ENCODE measurements at places on chromosomes 2 and 18.
A peak's percentile ranks its signal among the peaks of the same experiment; 100 is the strongest.

- DNase-seq = no peak
These were observed 557.1 kb upstream of the MEX3C start for GRCh38 chr18:51754566-51754965.

DNA sequence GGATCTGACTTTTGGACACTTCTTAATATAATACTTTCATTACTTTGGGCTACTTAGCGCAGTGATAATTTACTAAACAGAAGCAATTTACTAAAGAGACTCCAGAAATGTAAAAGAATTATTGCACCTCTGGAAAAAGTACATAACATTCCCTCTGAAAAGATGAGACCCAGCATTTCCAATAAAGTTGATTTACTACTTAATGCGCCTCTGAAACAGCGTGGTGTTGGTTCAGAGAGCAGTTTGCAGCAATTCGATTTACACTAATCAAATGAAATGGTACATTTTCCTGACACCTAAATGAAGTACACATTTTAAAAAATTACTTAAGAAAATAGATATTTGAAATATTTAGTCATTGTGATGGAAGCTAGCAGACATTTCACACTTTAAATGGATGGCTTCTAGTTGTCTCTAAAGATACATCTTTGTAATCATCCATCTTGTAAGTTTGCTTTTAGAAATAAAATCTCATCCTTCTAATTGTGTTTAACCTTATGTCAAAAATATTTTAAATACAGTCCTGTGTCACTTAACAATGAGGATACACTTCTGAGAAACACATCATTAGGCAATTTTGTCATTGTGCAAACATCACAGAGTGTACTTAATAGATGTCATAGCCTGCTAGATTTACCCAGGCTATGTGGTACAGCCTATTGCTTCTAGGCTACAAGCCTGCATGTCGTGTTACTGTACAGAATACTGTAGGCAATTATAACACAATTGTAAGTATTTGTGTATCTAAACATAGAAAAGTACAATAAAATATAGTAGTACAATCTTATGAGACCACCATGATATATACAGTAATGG lies 284.6 kb upstream of the UBE2E3 start:
- no peak for DNase-seq

DNA sequence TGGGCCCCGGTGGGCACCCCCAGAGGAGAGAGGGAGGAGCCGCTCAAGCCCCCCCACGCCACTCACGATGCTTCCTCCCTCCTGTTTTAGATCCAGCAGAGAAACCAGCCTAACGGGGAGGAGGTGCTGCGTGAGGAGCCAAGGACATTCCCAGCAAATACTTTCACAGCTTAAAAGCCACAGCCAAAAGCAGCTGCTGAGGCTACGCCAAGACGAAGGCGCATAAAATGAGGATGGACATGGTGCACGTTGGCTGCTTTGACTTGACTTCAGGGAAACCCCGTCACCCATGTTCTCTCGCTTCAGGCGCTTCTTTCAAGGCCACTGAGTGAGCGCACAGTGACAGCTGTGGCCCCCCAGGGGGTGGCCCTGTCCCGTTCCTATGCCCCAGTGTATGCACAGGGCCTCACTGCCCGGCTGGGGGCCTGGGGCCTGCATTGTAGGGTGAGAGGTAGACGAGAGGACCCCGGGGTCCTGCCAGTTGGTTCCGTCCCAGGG lies 72.1 kb upstream of the PXDN start:
- DNase-seq = peak; percentile 6

- DNase-seq = no peak
These were observed 151.1 kb upstream of the MSH6 start for GRCh38 chr2:47631792-47632398.

- no peak for DNase-seq
These were observed 141.0 kb downstream of the UXS1 start for GRCh38 chr2:106053116-106053515.

- no peak for DNase-seq
These were observed 412.7 kb downstream of the CNTNAP5 start for GRCh38 chr2:124437811-124438210.

DNA sequence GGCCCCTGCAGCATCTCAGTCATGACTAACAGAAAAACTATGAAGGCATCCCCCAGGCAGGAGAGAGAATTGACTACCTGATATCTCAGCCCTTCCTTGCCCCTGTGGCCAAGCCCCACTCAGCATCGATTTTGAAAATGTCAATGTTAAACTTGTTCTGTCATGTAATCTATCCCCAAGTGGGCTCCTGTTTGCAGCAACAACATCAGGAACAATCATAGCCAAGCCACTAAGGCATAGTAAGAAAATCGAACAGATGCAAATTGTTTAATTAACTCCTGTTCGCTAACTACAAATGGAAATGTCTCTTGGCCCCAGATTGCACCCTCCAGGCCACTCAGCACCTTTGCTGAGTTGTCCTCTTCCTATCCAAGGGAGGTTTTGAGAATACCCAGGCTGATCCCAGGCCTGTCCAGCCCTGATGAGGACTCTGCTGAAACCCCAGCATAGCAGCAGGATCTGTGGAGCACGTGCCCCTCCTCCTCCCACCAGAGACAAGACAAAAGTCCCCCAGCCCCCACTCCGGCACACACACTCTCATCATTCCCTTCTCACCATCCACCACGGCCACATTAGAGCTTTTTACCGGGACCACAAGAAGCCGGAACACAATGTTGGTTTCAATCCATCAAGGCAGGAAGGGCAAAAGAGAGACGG lies 150.1 kb downstream of the TNS1 start:
- no peak for DNase-seq

DNA sequence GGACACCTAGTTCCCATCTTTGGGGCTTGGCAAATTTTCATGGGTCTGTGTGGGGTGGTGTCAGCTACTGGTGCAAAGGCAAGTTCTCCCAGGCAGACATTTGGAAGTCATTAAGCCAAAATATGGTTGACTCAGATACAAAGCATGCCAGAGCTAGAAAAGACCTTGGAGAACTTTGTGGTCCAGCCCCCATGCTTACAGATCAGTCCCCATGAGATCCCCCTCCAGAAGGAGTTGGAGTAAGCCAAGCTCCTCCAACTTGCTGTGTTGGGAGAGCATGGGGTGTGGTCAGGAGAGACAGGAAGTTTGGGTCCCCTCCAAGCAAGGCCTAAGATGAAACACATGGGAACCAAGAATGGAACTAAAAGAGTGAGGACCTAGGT lies 224.5 kb downstream of the CYP26B1 start:
- no peak for DNase-seq

- no peak for DNase-seq
These were observed 1.3 kb downstream of the EIF4E2 start for GRCh38 chr2:232551776-232552175.

GRCh38 chr18:43774497-43774896 lies 497.2 kb upstream of the SYT4 start:
- no peak for DNase-seq

- DNase-seq = no peak
These were observed 214.7 kb downstream of the SEPTIN10 start for GRCh38 chr2:109399066-109399465.

GRCh38 chr18:22387787-22388186 lies 29.9 kb downstream of the CTAGE1 start:
- no peak for DNase-seq

DNA sequence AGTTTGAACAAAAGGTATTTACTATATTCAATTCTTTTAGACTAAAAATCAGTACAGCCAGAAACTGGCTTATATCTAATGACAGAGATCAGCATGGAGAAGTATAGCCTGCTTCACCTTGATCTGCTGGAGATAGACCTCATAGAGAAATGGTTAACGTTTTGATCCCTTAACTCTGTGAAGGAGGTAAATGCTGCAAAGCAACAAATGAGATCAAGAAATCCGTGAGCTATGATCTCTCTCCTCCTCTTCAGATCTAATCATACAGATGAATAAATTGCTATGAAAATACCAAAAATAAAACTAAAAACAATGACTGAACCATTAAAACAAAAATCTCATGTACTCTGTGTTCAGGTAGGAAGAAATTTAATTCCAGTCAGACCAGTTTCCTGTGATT lies 42.8 kb downstream of the KLHL14 start:
- DNase-seq = no peak

GRCh38 chr18:12283256-12283655 lies 24.8 kb upstream of the TUBB6 start:
- DNase-seq = no peak

- no peak for DNase-seq
These were observed 38.3 kb downstream of the APLF start for GRCh38 chr2:68505603-68506159.

GRCh38 chr2:5942204-5942603 lies 250.0 kb downstream of the SOX11 start:
- DNase-seq = no peak

DNA sequence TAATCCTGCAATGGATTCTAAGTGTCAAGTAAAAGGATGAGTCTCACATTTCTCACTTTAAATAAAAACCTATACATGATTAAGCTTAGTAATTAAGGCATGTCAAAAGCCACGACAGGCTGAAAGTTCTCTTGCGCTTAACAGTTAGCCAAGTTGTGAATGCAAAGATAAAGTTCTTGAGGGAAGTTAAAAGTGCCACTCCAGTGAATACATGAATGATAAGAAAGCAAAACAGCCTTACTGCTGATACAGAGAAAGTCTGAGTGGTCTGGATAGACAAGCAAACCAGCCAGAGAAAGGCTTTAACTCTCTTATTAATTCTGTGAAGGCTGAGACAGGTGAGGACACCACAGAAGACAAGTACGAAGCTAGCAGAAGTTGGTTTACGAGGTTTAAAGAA lies 12.7 kb downstream of the THOC1 start:
- DNase-seq = no peak

DNA sequence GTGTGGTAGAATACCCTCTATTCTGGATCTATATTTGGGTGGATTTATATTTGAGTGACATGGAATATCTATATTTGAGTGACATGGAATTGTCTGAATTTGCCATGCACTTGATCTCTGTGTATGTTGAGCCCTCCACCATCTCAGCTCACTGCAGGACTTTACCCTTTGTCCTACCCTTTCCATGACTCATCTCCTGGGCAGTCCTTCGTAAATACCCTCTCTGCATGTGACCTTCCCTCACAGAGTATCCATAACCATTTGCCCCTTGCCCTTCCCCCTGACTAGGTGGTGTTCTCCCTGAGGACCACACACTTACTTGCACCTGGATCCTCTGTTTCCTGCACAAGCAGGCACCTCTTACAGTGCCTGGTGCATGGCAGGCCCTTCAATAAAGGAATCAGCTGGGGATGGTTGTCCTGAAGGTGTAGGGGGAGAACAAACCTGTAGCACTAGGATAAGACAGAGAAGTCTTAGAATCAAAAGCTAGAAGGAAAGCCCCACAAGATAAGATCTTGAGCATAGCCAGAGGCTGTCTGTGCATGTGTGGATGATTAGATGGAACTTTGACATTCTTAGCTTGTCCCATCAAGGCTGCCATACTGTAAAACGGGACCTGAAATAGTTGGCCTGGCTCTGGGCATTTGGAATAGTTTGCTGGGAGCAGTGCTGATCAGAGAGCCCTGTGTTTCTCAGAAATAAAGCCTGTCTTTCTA lies 230.4 kb downstream of the FHOD3 start:
- DNase-seq = no peak

DNA sequence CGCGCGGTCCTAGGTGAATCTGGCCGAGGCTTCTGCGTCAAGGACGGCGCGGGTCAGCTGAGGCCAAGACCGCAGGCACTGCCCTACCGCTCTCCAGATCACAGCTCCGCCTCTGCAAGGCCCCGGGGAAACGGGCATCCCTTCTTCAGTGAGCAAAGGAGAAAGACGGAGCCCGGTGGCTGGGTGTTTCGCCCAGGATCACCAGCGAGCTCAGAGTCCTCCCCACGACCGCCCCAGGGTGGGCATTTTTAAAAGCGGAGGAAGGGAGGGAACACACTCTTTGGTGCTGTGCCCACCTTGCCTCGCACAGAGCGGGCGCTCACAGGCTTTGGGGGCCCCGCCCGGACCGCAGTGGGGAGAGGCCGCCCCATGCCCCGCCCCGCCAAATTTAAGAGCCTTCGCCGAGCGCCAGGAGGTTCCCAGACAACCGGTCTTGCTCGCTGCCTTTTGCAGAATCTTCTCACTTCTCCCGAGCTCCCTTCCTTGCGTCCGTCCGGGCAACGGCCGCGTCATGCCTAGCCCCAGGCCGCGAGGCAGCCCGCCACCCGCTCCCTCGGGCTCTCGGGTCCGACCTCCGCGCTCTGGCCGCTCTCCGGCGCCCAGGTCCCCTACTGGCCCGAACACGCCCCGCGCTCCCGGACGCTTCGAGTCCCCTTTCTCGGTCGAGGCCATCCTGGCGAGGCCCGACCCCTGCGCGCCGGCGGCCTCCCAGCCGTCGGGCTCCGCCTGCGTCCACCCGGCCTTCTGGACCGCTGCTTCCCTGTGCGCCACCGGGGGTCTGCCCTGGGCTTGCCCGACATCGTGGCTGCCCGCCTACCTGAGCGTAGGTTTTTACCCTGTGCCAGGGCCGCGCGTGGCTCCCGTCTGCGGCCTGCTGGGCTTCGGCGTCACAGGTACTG lies at the start of gene NOTO:
NOTO (plus strand) TSS at position 419 of the 899 bp plus-strand sequence; CDS start at position 512, 93 bp downstream.
- DNase-seq = no peak

- DNase-seq = no peak
These were observed 186.5 kb upstream of the NRP2 start for GRCh38 chr2:205495819-205496218.

DNA sequence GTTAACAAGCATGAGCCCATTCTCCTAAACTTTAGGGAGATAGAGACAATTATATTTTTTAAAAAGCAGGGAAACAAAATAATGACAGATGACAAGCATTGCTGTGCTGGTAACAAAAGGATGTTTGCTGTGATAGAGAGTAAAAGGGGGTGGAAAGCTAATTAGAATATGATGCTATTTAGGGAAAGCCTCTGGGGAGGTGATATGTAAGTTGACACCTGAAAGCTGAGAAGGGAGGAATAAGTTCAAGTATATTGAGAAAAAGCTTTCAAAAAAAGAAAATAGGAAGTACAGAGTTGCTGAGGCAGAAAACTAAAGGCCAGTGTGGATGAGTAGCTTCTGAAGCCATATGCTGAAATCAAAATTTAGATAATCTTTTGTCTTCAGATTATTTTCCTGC lies 565.2 kb upstream of the NRXN1 start:
- DNase-seq = no peak

DNA sequence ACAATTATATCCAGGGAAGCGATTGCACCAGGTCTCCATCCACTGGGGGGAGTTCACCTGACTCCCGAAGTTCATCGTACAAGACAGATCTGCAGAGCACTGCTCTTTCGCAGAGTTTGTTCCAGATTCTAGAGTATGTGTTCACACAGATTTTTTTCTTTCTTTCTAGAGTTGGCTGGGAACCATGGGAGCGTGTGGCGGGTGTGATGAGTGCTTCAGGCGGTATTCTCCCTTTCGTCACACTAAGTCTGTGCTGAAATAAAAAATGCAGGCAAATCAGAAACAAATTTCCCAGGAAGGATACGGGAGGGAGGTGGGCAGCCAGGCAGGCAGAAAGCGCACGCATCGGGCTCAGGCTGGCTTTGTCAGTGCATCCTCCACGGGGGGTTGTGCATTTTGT lies 129.8 kb upstream of the SOX11 start:
- no peak for DNase-seq

DNA sequence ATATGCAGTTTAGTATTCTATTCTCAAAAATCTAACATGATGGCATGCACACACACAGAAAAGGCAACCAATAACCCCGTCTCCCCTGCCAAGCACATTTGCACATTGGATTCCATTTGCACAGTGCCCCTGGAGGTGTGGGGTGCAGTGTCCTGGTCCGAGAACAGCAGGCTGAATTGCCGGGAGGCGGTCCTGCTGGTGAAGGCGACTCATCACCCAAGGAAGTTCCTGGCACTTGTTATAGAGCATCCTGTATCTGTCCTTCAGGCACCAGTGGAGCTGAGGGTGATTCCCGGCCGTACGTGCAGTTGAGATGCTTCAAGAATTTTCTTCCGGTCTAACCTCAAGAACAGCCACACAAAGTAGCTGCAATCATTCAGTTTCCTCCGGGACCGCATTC lies 73.0 kb upstream of the RAB12 start:
- no peak for DNase-seq

GRCh38 chr2:216499641-216500218 lies 1.1 kb downstream of the RPL37A start:
- DNase-seq = no peak
